ENCODE measurements at places on chromosomes 13 and 19.

DNA sequence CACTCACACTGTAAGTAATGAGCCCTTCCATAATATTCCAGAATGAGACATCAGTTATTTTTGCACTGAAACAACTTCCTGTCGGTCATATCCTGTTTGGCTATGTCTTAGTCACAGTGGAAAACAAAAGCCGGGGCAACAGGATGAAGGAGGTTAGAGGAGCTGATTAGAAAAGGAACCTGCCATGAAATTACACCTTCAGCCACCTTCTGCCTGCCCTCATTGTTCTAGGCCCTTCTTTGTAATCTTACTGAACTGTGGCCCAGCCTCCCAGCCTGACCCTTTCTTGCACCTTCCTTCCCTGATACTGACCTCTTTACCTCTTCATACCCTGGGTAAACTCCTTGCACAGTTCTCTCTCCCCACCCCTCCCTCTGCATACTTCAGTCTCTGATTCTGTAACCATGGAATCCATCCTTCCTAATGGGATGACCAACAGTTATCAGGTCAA lies 67.3 kb downstream of the DOCK9 start:
- peaks cover 9% of the 10 kb centered on the region for H3K4me1 ChIP-seq
- H3K4me3 ChIP-seq: no peak overlapping the region
- no peaks in the 10 kb centered on the region for H3K27me3 ChIP-seq

- DNase-seq: no peak
- no peaks in the 10 kb centered on the region for H3K4me1 ChIP-seq
- no peak overlapping the region for H3K4me3 ChIP-seq
- H3K27ac ChIP-seq: no peak overlapping the region
Observed at GRCh38 chr13:77339408-77339807, 12.5 kb upstream of the MYCBP2 start.

GRCh38 chr13:43986421-43986981 lies 106.8 kb downstream of the LACC1 start:
- H3K4me3 ChIP-seq: no peak overlapping the region
- no peak overlapping the region for H3K27ac ChIP-seq
- no peak for DNase-seq
- no peaks in the 10 kb centered on the region for H3K4me1 ChIP-seq
- no peaks in the 10 kb centered on the region for H3K27me3 ChIP-seq

GRCh38 chr13:36067746-36068381 lies 63.3 kb downstream of the DCLK1 start:
- H3K4me3 ChIP-seq: no peak overlapping the region
- peaks cover 15% of the 10 kb centered on the region for H3K27me3 ChIP-seq
